ENCODE measurements at places on chromosomes 3 and 15. TPM values are rescaled to one million over a fixed set of nuclear protein-coding genes. Genes with fewer than 3 reads are reported as not detected.

Gene ABHD14A
- total RNA-seq: 12.1 TPM

Gene TM4SF18
- 0.86 TPM for total RNA-seq

Gene ANKRD63
- total RNA-seq: not detected

Gene CCR2
- total RNA-seq: not detected

Gene FANCI
- 11.9 TPM for total RNA-seq

Gene ZBBX
- total RNA-seq: 0.11 TPM

Gene ACTR8
- total RNA-seq: 38.5 TPM

Data from articular chondrocyte of knee joint (primary cell).